ENCODE measurements at places on chromosomes 5 and 9.
A peak's percentile ranks its signal among the peaks of the same experiment; 100 is the strongest.

- H3K4me1 ChIP-seq, result peaks cover 29% of the 10 kb centered on the region
- DNase-seq, result no peak
- H3K36me3 ChIP-seq, result no peaks in the 10 kb centered on the region
- no peak overlapping the region for H3K27ac ChIP-seq
- H3K4me3 ChIP-seq, result no peak overlapping the region
Observed at GRCh38 chr9:134216449-134216951, 52.1 kb upstream of the RNU6ATAC start.

GRCh38 chr5:149277801-149278200, 6.1 kb downstream of the AFAP1L1 start:
- DNase-seq, result no peak
- H3K4me1 ChIP-seq, result no peaks in the 10 kb centered on the region
- no peak overlapping the region for H3K27ac ChIP-seq
- no peak overlapping the region for H3K4me3 ChIP-seq
- H3K36me3 ChIP-seq, result no peaks in the 10 kb centered on the region

- peaks cover 1% of the 10 kb centered on the region for H3K27me3 ChIP-seq
- peaks cover 7% of the 10 kb centered on the region for H3K36me3 ChIP-seq
- no peak overlapping the region for H3K4me3 ChIP-seq
- no peak for DNase-seq
- peaks cover 17% of the 10 kb centered on the region for H3K4me1 ChIP-seq
Observed at GRCh38 chr5:53010814-53011213, 21.7 kb downstream of the ITGA2 start.

DNA sequence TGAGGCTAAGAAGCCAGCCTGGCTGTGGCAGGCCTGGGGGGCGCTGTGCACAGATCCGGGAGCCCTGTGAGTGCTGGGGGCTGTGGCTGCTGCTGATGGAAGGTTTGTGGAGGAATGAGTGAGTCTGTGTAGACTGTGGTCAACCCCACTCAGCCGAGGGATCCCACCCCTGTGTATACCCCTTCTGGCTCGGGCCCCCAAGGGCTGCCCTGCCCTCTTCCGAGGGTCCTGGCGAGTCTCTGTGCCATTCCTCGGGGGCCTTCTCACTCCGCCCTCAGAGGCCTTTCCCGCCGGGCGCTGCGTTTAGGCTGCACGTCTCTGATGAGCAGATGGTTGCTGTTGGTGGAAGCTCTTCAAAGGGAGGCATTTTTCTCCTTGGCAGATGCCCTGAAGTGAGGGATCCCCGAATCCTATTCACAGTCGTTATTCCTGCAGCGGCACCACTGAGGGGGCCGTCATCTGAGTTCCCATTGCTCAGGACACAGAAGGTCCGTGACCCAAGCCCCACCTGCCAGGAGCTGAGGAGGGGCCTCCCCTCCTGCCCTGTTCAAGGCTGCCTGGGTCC, 94.1 kb downstream of the RXRA start:
- no peak for DNase-seq
- no peak overlapping the region for H3K4me3 ChIP-seq
- H3K36me3 ChIP-seq, result peaks cover 5% of the 10 kb centered on the region
- H3K27ac ChIP-seq, result no peak overlapping the region

- H3K4me3 ChIP-seq, result no peak overlapping the region
- no peak for DNase-seq
- H3K27me3 ChIP-seq, result no peaks in the 10 kb centered on the region
- H3K27ac ChIP-seq, result peak overlapping the region; percentile 10
- peaks cover 28% of the 10 kb centered on the region for H3K4me1 ChIP-seq
Observed at GRCh38 chr5:142184988-142185387, 76.4 kb downstream of the NDFIP1 start.

- no peak overlapping the region for H3K4me3 ChIP-seq
- DNase-seq, result no peak
- no peak overlapping the region for H3K27ac ChIP-seq
- no peaks in the 10 kb centered on the region for H3K4me1 ChIP-seq
Observed at GRCh38 chr5:73709536-73710129, 83.6 kb downstream of the ARHGEF28 start.
